NCI-H460 (cell line): ENCODE measurements at places on chromosomes 12 and 14.

GRCh38 chr14:100738269-100738691 lies 11.6 kb downstream of the DLK1 start:
- no peak for DNase-seq

- DNase-seq = no peak
These were observed 456.9 kb downstream of the BCAT1 start for GRCh38 chr12:24491968-24492367.

DNA sequence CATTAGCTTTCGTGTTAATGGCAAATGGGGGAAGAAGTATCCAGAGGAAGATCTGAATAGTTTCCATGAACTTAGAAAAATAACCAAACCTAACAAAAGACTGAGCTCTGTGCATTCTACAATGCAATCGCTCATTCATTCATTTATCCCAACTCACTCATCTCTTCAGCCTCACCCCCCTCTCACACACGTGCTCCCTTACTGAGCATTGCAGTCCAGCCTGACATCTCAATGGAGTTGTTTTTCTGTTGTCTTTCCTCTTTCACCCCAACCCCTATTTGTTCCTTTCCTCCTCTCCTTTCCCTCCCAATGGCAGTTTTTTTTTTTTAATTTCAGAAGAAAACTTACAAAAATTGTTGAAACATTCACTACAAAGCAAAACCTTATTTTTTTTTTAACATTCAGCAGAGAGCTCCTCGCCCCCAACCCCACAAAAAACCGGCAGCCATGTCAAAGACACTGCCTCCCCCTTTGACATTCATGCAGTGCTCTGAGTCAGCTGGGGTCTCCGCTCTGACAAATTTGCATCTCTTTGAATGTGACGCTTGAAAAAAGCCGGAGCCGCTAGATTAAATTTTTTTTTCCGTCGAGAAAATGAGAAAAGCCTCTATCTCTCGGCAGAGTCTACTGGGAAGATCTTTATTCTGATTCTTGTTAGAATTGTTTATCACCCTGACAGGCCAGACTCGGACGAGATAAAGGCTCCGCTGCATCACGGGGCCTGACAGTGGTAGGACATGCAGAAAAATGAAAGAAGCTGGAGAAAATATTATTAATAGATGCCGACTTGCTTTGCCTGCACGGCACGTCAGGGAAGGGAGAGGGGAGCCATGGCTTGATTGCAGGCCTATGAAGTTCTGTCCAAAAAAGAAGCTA lies 775.6 kb downstream of the VRK1 start:
- no peak for DNase-seq

- no peak for DNase-seq
These were observed 52.3 kb upstream of the DLK1 start for GRCh38 chr14:100674428-100674827.

- no peak for DNase-seq
These were observed 64.8 kb upstream of the E2F7 start for GRCh38 chr12:77130193-77130592.

- no peak for DNase-seq
These were observed 330.6 kb upstream of the NAV3 start for GRCh38 chr12:77500089-77500488.

DNA sequence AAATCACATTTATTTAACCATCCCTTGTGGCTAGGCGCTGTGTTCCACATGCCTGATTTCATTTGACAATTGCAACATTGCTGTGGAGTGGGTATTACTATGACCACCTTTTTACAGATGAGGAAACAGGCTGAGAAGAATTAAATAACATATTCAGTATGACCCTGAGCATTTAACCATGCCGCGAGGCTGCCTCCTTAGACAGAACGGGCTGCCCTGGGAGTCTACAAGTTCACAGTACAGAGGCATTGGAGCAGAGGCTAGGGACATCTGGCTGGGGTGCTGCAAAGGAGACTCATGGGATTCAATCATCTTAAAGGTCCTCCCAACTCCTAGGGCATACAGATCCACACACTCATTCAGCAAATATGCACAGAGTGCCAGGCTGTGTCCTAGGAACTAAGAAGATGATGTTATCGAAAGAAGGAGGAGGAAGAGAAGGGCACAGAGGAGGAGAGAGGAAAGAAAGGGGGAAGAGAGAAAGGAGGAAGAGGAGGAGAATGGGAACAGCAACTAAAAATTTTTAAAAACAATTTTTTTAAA lies 164.7 kb upstream of the CCND2 start:
- no peak for DNase-seq
